Fibroblast of skin of left quadriceps (primary cell): ENCODE measurements at places on chromosomes 13 and 19.

GRCh38 chr13:110506859-110507566 is 54.5 kb downstream of the RAB20 start:
- no peak for DNase-seq

GRCh38 chr19:1097810-1098176 is 2.6 kb upstream of the POLR2E start:
- DNase-seq: no peak

DNA sequence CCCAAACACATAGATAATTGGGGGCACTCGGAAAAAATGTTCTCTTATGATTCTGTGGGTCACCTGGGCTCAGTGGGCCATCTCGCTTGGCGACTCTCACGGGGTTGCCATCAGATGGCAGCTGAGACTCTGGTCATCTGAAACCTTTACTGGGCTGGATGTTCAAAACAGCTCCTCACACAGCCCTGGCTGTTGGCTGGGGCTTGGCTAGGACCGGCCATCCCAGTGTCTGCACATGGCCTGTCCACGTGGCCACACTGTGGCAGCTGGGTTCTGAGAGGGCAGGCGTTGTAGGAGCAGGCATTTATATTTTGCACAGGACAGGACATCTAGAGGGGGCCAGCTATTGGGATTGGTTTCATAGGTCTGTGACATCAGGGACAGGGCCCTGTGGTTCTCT is 15.5 kb downstream of the MED25 start:
- DNase-seq: no peak

DNA sequence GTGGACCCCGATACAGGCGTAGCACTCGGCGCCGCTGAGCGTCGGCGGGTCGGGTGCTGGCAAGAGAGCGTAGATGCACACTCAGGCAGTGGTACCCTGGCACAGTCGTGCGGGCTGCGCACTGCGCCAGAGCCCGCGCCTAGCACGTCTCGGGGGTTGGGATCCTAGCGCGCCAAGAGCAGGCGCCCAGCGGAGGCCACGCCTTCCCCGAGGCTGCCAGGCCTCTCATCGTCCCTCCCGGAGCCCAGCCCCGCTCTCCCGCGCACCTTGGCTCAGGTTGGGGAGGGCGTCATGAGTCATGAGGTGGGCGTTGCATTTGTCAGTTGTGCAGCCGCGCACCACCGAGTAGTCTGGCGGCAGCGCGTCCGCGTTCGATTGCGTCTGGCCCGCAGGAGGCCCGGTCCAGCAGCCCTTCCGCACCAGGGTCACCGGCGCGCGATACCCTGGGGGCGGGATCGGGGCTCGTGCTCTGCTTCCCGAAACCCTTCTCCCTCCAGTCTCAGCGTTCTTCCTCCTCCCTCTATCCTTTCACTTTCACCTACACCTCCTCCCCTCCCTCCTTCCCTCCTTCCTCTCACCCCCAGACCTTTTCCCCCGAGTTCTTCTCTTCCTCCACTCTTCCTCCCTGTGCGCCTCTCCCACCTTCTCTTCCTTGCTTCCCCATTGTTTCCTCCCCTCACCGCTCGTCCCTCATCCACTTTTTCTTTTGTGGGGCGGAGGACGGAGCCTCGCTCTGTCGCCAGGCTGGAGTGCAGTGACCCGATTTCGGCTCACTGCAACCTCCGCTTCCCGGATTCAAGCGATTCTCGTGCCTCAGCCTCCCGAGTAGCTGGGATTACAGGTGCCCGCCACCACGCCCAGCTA is 3.5 kb downstream of the LYPD5 start:
- DNase-seq: no peak

- DNase-seq: peak; percentile 84
Observed at GRCh38 chr13:73938372-73939070, 195.7 kb downstream of the KLF12 start.
